ENCODE measurements at places on chromosomes 3 and 15.

DNA sequence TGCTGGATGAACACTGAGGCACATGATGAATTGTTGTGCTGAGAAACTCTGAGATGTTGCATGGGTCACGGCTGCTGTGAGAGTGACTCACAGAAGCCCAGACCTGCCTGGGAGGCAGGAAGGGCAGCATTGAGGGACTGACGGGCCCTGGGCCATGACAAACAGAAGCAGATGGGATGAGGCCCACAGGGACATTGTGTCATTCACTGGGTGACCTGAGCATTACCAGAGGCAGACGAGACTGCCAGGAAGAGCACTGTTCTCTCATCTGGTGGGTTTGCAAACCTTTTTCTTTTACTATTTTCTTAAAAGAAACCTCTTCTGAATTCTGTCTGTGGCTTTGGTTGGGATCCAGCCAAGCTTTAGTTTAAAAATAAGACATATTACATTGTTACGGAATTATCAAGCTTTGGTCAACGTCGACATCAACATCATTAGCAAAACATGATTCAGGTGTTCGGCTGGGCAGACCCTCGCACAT lies 67.8 kb downstream of the BDH1 start:
- DNase-seq, result no peak

GRCh38 chr15:60514261-60514881 lies 35.4 kb upstream of the ICE2 start:
- DNase-seq, result no peak

DNA sequence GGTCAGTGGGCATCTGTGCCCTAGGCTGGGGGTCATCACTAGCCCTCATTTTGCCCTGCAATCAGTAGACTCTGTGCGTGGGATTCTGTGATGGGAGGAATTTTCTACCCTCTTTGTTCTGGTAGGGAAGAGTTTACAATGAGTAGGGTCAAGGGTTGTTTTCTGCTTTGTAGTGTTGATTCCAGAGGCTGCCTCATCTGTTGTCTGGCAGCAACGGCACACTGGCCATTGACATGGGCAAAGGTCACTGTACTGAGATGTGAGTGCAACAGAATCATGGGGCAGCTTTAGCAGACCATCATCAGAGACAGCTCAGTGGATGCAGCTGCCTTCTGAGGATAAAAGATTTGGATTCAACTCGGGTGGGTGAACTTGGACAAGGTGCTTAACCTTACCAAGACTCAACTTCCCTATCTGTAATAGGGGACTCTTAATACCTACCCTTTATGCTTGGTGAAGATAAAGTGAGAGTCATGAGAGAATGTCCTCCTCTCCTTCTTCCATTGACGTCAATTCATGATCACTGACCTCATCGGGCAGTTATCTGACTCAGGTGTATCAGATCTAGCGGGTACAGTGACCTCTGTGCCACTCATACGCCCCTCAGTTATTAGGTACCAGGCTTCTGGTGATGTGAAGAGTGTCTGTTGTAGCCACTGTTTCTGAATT lies 127.5 kb downstream of the RPLP1 start:
- DNase-seq, result no peak

- no peak for DNase-seq
Measured at GRCh38 chr15:85475317-85475701, 94.9 kb downstream of the AKAP13 start.

- no peak for DNase-seq
Measured at GRCh38 chr3:26081806-26082205, 291.9 kb downstream of the OXSM start.

GRCh38 chr3:194450341-194450740 lies 36.5 kb downstream of the ATP13A3 start:
- no peak for DNase-seq

DNA sequence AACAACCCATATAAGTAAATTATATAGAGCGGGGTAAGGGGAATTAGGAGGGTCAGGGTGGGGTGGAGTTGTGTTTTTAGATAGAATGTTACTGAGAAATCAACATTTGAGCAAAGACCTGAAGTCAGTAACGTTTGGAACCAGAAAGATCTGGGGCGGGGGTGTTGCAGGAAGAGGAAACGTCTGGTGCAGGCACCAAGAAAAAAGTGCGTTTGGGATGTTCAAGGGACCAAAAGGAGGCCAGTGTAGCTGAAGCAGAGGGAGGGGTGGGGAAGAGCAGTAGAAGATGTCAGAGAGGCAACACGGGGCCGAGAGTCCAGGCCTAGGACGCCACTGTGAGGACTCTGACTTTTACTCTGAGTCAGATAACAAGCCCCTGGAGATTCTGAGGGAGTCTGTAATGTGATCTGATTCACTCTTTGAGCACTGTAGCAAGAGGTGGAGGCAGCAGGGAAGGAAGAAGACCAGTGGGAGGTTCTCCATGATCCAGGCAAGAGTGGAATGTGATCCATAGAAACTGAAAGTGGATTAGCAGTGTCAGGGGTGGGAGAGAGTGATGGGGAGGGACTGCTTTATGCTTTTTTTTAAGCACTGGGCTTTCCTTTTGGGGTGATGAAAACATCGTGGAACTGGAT lies 179.3 kb upstream of the CHRM5 start:
- DNase-seq, result no peak

DNA sequence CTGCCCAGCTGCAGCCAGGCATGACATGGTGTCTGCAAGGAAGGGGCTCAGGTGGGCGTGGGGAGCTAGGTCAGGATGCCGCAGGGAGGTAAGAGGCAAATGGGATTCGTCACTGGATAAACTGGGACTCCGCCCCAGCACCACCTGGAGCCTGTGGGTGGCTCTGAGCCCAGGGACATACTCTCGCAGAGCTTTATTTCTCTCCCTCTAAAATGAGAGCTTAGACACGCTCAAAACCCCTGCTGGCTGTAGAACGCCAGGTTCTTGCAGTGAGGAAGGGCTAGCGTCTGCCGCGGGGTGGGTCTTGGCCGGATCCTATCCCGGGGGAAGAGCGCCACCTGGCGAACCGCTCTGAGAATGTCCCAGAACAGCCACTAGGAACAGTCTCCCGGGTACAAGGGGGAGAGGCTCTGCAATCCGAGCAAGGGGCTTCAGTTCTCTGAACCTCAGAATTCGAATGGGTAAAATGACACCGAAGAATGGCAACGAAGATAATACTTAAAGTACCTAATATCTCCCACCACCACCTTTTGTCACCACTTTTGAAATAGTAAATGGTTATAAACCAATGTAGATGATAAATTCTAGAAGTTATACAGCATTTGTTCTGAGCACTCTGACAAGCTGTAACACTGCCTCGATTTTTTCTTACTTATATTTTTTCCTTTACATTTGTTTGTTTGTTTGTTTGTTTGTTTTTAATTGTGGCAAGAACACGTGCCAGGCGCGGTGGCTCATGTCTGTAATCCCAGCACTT lies 53.2 kb upstream of the SRGAP3 start:
- no peak for DNase-seq

DNA sequence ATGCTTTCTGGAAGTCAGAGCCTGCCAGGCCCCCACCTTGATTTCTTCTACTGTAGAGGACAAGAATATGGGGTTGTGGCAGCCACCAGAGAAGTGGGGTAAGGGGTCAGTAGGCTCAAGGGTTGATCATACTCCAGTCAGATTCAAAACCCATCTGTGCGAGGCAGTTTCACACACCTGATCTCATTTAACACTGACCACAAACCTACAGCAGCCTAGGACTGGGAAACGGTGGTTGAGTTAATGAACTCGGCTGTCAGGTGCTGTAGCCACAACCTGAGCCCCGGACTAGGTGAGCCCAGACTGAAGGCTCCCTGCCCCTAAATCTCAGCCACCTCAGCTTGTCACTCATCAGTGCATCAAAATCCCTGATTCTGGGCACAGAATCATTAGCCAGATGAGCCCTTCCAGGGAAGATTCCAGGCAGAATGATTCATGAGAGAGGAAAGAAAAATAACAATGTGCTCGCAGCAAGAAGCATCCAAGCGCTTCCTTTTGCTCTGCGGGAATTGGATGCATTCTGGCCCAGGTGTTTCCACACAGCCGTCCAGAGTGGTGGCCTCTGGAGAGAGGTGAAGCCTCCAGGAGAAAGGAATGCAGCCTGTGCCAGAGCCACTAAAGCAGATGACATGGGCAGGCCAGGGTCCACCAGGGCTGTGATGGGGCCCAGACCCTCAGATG lies 102.1 kb downstream of the SRGAP3 start:
- DNase-seq, result no peak

- no peak for DNase-seq
Measured at GRCh38 chr3:38606561-38606960, 42.9 kb downstream of the SCN5A start.

DNA sequence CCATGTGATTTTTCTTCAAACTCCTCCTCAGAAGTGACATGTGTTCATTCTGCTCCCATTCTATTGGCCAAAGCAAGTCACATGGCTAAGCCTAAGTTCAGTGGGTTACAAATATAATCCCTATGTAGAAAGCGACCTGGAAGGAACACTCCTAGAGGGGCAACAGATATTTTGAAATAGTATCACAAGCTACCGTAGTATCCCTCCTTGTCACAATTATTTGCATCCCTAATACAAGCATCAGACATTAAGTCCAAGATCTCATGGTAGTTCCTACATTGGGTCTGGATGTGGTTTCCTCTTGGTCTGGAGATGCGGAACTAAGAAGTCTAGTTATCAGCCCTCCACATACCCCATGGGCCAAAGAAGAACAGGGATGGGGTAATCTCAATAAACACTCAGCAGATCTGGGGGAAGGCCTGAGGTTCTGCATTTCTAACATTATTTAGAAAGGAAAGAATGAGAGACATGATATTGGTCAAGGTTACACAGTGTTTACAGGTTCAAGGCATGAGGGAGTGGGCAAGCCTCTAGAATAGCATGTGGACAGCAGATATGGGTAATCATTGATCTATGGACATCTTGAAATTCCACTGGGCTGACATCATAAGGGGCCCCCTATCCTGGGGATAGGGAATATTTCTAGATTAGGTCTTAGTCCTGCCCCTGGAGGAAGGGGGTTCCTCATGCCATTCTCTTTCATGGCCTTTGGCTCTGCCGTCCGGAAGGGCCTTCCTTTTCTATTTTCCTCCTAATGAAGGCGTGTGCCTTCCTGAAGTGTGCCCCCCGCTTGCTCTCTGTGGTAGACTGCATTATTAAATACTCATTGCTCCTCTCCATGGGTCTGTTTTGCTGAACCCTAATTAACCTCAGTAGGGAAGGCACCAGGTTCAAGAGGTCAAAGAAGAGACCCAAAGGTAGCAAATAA lies 17.8 kb upstream of the ABHD2 start:
- DNase-seq, result no peak

- no peak for DNase-seq
Measured at GRCh38 chr15:70815604-70816003, 38.4 kb downstream of the LARP6 start.

DNA sequence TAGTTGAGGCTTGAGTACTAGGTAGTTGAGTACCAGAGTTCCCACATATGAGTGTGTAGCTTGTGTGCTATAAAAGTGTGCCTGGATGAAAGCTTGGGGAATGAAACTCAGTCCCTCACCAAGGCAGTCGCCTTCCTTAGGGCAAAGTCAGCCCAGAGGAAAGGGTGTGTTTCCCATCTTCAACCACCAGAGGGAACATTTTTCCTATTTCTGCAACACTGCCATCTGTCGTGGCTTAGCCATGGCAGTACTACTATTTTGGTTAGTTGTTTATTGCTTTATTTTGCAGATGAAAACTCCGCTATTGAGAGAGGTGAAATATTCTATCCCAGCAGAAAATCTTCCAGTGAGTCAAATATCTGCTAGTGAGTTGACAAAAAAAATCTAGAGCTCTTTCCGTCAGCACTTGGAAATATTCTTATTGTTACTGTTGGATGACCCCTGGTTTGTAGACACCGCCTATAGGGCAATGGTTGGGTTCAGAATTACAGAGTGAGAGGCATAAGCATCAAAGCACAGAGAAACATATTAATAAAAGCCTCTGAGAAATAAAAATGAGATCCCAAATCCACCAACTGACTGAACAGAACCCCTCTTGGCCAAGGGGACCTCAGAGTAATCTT lies 239.9 kb downstream of the CPNE4 start:
- no peak for DNase-seq

DNA sequence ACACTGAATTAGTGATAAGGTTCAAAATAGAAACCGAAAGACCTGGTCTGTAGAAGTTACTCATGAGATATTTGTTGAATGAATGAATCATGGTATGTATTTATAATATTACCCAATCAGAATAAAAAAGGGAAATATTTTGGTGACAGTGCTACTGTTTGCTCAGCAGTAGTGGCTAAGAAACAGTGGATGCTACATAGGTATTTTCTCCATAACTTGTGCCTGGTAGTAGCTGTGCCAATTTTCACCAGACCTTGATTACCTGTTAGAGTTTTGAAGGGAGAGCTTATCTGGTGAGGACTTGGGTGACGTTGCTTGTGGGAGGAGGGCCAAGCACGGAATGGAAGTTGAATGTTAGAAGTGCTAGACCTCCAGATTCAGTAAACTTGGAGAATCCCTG lies 14.3 kb downstream of the LIMD1 start:
- no peak for DNase-seq

- DNase-seq, result no peak
Measured at GRCh38 chr15:91414124-91414523, 314.1 kb downstream of the SV2B start.

DNA sequence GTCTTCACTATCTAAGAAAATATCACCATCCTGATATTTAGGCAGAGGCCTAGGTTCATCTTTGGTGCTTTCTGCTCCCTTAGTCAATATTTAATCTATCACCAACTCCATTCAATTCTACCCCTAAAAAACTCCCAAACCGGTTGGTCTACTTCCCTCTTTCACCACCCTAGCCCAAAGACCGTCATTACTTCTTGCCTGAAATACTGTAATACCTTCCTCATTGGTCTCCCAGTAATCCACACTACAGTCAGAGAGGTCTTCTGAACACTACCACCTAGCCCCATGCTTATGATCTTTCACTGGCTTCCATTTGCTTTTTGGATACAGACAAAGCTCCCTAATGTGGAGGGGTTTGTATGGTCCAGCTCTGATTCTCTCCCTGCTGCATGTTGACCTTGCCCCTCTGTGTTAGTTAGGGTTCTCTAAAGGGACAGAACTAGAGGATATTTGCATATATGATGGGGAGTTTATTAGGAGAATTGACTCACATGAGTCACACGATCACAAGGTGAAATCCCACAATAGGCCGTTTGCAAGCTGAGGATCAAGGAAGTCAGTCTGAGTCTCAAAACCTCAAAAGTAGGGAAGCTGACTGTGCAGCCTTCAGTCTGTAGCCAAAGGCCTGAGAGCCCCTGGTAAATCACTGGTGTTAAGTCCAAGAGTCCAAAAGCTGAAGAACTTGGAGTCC lies 36.4 kb upstream of the ATP2C1 start:
- DNase-seq, result no peak

DNA sequence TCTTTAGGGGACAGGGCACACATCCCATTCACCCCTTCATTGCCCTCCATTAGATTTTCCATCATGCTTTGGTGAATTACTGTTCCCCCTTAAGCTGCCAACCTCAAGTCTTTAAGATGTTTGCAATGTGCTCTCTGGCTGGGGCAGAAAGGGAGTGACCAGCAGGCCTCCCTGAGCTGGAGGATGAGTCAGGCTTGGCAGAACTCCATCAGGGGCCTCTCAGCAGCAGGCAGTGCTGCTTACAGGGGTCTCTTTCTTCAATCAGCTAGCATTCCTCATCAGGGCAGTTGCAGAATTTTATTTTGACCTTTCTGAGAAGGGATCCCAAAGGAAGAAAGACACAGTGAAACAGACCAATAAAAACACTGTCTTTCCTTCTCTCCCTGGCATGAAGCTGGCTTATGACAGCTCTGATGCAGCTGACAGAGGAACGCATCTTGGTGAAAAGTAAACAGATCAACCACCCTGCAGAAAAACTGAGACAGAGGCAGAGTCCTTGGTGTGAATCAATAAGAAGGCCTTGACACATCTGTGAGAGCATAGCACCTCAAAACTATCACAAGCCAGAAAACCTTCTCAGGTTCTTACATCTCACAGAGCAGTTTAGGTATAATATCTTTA lies 88.7 kb upstream of the MRPL3 start:
- no peak for DNase-seq

- DNase-seq, result no peak
Measured at GRCh38 chr3:106447723-106448301, 579.0 kb upstream of the CBLB start.

All from esophagus squamous epithelium (tissue), 5 donors.